ENCODE measurements at places on chromosomes 3 and 15. TPM values are rescaled to one million over a fixed set of nuclear protein-coding genes. Genes with fewer than 3 reads are reported as not detected.

GRCh38 chr15:39235084-39235795 lies 345.6 kb upstream of the THBS1 start:
- no peak for DNase-seq

- no peak for DNase-seq
Measured at GRCh38 chr3:66353530-66353929, 132.7 kb downstream of the SLC25A26 start.

- no peak for DNase-seq
Measured at GRCh38 chr3:13404626-13405452, 15.3 kb downstream of the NUP210 start.

DNA sequence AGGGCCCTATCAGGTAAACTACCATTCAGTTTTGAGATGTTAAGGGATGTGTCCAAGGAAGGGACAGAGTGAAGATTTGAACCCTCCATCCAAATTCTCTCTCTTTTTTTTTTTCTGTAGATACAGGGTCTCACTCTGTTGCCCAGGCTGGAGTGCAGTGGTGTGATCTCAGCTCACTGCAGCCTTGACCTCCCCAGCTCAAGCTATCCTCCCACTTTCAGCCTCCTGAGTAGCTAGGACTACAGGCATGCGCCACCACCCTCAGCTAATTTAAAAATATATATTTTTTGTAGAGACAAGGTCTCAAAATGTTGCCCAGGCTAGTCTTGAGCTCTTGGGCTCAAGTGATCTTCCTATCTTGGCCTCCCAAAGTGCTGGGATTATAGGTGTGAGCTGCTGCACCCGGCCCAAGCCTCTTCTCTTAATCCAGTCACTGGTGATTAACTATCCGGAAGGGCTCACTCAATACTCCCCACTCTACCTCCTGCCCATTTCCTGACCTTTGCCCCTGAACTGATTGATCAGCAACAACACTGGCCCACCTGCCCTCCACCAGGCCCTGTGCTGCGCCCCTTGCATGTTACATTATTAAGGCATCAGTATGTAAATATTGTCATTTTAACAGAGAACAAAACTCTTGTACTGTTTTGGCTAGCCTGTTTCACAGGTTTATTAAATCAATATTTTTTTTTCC lies 164.7 kb downstream of the CTNNB1 start:
- no peak for DNase-seq

DNA sequence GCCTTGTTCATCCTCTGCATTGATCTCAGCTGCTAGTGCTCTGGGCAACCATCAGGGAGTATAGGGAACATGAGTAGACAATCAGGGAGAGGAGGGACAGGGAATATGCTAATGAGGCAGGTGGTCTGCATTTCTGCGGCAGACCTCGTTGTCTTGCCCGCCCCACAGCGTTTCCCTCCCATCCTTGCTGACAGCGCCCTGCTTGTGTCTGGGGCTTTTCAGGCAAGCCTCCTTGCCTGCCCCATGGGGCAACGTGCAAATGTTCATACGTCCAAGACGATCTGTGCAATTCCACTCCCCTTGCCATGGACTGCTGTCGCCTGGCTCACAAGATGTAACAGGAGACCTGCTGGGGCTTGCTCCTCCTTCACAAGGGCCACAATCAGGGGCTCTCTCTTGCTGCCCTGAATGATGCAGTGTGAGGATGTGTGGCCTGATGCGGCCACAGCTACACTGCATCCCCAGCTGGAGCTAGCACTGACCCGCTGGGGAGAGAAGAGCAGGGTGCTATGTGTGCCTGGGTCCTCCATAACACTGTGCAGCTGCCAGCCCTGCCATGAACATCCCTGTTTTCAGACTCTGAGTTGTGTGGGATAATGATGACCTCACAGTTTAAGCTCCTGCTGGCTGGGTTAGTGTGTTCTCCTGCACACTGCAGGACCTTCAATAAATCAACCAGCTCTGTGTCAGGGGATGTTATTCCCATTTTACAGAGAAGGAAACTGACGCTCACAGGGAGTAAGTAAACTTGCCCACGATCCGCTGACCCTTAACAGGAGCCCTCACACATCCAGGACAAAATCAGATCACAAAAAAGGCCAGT lies 211.3 kb downstream of the KLF13 start:
- no peak for DNase-seq

DNA sequence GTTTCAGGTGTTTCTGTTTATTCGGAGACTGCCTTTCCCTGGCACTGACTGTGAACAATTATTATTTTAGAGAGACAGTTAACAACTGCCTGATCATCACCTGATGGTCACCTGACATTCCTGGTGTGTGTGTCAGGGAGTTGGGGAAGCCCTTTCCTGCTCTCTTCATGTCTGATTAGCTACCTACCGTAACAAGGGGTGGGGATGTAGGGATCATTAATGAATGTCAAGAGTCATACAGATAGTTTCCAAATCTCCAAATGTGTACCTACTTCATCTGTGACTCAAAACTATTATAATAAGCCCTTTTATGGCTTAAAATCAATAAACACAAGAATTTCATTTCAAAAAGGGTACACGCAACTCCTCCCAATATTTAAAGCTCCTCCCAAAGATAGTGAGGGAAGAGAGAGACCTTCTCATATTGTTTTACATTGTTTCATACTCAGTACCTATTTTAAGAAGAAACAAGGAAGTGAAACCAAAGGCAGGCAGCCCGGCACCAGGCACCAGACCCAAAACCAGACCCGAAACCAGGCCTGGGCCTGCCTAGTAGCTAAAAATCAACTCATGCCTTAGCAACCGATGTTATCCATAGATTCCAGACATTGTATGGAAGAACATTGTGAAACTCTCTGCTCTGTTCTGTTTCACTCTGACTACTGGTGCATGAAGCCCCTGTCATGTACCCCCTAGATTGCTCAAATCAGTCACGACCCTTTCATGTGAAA lies 844.9 kb upstream of the ALCAM start:
- DNase-seq: no peak

DNA sequence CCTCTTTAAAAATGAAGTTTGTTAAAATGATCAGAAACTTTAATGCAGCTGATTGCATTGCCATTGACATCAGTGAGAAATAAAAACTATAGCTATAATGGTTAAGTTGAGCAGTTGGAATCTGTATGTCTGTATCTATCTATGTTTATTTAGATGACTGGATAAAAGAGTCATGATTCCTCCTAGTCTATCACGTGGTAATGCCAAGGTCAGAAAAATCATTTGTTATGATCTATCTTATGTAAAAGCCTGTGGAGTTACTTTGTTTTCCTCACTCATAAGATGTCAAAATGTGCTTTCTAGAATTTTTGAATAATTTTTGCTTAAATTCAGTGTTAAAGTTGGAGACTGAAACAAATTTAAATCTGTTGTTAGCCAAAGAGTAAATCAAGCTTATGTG lies 63.3 kb downstream of the MBNL1 start:
- no peak for DNase-seq

- no peak for DNase-seq
Measured at GRCh38 chr3:44342176-44342790, 3.7 kb downstream of the TCAIM start.

- DNase-seq: no peak
Measured at GRCh38 chr3:56190130-56190529, 278.1 kb downstream of the ERC2 start.

The PLCH1 gene
- not detected for total RNA-seq

The CYP1A1 gene
- 0.90 TPM for total RNA-seq

The CCR3 gene
- not detected for total RNA-seq

The VIPR1 gene
- total RNA-seq: 2.2 TPM

The TASOR gene
- 51.1 TPM for total RNA-seq

The STX19 gene
- total RNA-seq: not detected

The SAXO2 gene
- 3.4 TPM for total RNA-seq
